Tibial nerve (tissue), 4 donors: ENCODE measurements at places on chromosomes 12 and 14. TPM values are rescaled to one million over a fixed set of nuclear protein-coding genes. Genes with fewer than 3 reads are reported as not detected.

The AKAP3 gene
- total RNA-seq = 3.7 TPM

- H3K4me3 ChIP-seq = no peak overlapping the region
- no peak overlapping the region for H3K27ac ChIP-seq
- no peak for DNase-seq
- peaks cover 6% of the 10 kb centered on the region for H3K4me1 ChIP-seq
Observed at GRCh38 chr12:16094437-16094836, 183.0 kb downstream of the SLC15A5 start.

The MIP gene
- not detected for total RNA-seq

DNA sequence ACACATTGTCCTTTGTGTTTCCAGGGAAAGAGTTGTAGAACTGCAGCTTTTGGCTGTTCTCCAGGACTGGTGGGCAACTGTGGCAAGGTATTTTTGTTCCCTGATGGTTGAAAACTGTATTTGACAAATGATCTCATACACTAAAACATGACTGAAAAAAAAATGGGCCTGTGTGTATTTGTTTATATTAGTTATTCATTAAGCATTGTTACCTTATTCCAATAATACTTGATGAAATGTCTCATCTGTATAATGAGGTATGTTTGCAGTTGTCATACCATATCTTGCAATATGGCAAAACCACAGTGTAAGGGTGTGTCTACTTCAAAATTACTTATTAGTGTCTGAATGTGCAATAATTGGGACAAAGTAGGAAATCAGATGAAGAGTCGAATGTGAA lies 479.4 kb upstream of the NOVA1 start:
- H3K4me1 ChIP-seq = no peaks in the 10 kb centered on the region
- no peak overlapping the region for H3K4me3 ChIP-seq
- DNase-seq = no peak
- no peak overlapping the region for H3K27ac ChIP-seq
- H3K27me3 ChIP-seq = no peaks in the 10 kb centered on the region

DNA sequence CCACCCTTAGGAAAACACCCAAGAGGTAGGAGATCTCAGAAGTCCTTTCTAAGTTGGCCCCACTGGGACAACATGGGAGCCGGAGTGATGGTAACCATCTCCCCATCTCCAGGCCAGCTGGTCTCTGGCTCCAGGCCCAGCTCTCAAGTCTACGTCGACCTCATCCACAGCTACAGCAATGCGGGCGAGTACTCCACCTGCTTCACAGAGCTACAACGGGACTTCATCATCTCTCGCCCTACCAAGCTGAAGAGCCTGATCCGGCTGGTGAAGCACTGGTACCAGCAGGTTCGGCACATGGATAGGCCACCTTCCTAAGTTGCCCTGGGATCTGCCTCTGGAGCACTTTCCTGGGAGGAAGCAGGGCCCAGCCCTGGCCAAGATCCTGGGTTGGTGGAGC lies 11.0 kb upstream of the OAS2 start:
- no peak for DNase-seq
- no peaks in the 10 kb centered on the region for H3K36me3 ChIP-seq
- no peaks in the 10 kb centered on the region for H3K27me3 ChIP-seq
- H3K4me1 ChIP-seq = no peaks in the 10 kb centered on the region

DNA sequence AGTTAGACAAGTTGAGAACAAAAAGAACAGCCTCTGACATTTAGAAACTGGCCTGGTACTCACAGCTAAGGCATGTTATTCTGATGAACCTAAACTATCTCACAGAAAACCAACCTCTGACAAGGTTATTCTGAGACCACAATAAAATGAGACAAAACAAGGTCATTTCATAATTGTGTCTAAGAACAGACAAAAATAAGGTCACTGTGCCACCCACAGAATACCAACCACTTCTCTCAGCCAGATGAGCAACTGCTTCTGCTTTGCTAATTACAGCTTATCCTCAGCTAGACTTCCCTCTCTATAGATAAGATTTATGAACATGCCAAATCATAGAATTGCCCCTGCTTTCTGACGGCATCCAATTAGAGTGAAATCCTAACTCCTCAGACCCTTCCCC lies 52.2 kb upstream of the CRACR2A start:
- H3K27ac ChIP-seq = no peak overlapping the region
- H3K4me3 ChIP-seq = no peak overlapping the region
- H3K27me3 ChIP-seq = no peaks in the 10 kb centered on the region
- H3K36me3 ChIP-seq = peaks cover 21% of the 10 kb centered on the region
- H3K4me1 ChIP-seq = no peaks in the 10 kb centered on the region

DNA sequence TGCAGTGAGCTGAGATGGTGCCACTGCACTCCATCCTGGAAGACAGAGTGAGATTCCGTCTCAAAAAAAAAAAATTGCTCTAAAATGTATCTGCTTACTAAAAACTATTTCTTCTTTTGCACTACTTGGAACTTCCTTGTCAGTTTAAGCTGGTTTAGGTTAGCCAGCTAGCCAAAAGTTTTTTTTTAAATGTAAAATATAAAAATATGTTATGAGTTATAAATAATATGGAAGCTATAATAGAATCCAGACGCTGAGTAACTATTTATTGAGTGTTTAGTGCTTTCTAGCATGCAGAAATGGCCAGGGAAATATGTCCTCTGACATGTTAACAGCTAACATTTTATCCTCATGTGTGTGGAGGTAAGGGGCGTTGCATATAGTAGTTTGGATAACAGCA lies 85.6 kb downstream of the PLEKHA5 start:
- H3K36me3 ChIP-seq = no peaks in the 10 kb centered on the region
- H3K4me3 ChIP-seq = no peak overlapping the region
- no peaks in the 10 kb centered on the region for H3K27me3 ChIP-seq
- no peak overlapping the region for H3K27ac ChIP-seq
- H3K4me1 ChIP-seq = no peaks in the 10 kb centered on the region

The RNASE2 gene
- 0.59 TPM for total RNA-seq
